Left hindlimb (tissue), 1 donor: ENCODE measurements at places on chromosomes 3 and 15.

GRCh38 chr15:95857758-95858157, 472.7 kb upstream of the NR2F2 start:
- no peak for DNase-seq

- no peak for DNase-seq
Observed at GRCh38 chr15:69469467-69470201, 17.0 kb downstream of the RPLP1 start.

DNA sequence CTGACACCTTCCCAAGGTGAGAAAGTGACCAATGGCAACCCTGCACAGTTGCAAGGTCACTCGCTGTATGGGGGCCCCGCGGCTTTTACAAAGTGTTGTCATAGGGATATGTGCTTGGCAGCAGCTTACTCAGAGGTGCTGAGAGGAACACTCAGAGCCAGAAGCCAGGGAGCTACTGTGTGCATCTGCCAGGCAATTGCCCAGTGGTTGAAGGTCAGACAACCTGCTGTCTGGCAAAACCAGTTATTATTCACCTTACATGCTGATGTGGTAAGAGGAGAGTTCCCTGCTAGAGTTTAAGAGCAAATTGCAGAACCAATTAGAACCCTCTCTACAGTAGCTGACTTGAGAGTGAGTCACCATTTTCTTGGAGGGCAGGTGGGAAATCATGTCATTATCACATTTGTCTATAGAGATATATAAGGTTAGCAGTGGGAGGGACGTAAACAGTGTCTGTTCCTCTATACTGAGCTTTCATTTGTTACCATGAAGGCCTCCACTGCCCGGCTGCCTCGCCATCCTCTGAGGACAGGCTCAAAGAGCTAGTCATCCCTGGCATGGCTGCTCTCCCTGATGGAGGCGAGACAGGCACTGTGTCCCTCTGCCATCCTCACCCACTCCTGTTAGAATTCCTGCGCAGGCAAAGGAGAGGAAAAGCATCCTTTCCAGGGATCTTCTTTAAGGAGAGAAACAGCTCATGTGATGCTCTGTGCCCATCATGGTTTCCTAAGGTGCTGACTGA, 274.4 kb downstream of the PLCL2 start:
- DNase-seq: no peak

DNA sequence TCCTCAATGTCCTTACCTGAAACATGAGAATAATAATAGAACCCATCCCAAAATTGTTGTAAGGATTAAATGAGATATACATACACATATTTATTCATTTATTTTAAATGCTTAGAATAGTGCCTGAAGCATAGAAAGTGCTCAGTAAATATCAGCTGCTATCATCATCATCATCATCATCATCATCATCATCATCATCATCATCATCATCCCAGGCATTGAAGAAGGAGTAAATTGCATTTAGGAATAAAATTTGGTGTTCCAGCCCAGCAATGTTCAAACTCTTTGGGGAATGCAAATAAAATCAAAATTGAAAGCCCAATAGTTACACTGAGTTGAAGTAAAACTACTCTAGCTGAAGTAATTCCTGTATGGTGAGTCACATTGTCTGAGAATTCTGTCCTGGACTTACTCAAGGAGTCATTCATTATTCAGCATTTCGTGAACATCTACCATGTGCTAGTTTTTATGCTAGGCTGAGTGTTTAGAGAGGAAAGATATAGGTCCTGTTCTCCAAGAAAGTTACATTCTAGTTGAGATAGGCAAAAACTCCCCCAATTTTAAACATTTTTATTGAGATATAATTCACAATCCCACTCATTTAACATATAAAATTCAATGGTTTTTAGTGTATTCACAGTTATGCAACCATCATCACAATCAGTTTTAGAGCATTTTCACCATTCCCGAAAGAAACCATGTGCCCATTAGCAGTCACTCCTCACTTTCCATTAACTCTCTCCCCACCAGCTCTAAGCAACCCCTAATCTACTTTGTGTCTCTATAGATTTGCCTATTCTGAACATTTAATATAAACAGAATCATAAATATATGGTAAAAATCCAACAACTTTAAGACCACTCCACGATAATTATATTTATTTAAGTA, 107.2 kb downstream of the FRMD5 start:
- DNase-seq: no peak

- no peak for DNase-seq
Observed at GRCh38 chr3:31481697-31482096, 51.0 kb upstream of the STT3B start.

- DNase-seq: peak; percentile 50
Observed at GRCh38 chr15:90609242-90610180, 79.8 kb downstream of the CRTC3 start.

- peak; percentile 71 for DNase-seq
Observed at GRCh38 chr3:73502609-73503583, 121.8 kb downstream of the PDZRN3 start.

DNA sequence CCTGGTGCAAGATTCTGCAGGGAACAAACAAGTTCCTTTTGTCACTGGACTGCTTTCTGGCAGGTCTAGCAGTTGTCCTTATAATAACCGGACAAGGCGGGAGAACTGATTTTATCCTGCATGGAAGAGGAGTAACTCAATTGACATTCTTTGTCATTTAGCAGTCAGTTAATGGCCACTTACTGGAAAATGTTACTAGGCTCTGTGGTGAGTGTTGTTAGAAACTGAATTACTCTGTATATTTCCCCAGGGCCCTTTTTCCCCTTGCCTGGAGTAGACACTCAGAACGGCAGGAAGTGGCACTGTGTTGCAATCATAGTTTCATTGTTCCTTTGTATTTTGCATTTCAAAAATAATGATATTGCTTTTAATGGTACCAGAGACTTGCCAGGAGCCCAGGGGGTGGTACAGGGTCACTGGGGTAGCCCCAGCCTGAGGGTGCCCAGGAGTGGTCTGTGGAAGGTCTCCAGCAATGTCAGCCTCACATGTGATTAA, 318.6 kb upstream of the LRRFIP2 start:
- no peak for DNase-seq

DNA sequence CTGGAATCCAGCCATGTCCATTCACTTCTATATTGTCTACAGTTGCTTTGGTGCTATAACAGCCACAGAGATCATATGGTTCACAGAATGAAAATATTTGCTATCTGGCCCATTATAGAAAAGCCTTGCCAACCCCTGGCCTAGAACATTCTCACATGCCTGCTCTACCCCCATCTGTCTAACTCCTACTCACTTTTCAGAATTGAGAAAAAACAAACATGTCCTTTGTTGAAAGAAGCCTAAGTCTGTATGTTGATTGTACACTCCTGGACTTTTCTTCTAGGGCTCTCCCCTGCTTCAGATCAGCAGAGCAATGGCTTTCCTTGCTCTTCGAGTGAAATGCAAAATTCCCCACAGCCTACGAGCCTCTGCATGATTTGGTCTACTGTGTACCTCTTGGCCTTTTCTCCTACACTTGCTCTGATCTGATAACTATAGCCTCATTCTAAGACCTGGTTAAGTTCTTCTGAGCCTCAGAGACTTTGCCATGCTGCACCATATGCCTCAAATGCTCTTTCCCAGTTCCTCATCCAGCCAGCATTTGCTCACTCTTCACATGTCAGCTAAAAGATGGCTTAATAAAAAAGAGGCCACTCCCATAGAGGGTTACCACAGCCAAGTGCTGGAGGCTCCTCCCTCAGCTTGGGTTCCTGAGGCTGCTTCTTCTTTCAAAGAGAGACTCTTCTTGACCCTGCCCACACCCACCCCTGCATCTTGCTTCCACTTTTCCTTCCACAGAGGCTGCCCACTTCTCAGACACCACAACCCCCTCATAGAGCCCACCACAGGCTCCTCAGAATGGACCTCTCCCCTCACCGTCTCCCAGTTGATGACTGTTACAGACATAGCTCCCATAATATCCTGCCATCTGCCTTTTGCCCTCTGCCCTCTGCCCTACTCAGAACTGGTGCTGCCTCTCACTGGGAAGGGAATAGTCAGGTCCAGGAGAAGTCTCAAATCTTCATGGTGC, 22.9 kb upstream of the DCLK3 start:
- DNase-seq: no peak

DNA sequence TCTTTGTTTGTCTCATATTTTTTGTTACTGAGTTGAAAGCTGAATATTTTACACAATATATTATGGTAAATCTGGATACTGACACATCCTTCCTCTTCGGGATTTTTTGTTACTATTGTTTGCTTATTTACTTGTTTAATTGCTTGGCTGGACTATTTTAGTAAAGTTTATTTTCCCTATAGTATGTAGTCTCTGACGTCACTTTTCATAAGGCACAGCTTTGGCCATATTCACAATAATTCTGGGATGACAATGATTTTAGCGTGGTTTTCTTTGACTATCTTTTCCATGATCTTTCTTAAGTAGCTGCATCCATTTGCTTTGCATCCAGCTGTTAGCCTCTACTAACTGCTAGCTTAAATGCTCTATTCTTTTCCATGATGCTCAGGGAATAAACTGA, 552.4 kb downstream of the VGLL3 start:
- DNase-seq: no peak

DNA sequence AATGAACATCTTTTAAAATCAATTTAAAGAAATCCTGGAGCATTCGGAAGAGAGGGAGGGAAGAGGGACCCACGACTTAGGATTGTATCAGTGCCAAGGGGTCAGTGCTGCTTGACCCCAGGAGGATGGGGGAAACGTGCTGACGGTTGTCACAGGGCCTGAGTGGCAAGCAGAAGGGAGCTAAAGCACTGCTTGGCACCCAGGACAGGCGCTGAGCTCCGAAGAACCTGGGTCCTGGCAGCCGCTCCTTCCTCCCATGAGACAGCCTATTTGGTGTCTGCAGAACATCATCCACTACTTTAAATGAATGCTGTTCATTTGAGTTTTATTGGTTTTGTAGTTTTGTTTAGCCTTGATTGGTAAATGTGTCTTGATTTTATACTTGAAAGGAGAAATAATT, 54.5 kb downstream of the RGMA start:
- no peak for DNase-seq

DNA sequence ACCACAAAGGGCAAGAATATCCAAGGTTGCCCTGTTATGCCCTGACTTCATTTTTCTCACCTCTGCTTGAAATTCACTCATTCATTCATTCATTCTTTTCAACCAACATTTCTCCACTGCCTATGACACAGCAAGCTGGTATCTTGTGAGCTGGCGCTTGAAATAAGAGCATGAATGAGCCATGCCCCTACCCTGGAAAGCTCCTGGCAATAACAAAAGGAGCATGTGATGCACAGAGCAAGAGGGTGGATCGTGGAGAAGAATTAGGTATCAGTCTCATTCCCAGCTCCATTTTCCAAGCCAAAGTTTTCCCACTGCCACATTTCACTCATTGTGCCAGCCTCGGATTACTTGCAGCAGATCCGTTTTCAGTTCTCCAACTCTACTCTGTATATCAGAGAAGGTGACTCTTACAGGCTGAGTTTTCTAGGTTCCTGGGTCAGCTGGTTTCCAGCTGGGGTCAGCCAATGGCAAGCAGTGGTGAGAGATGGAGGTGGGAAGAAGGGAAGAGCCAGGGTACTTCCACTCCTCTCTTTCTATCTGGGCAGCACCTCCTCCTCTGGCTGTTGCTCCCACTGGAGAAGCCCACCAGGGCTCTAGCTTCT, 144.8 kb downstream of the SUCLG2 start:
- DNase-seq: no peak

DNA sequence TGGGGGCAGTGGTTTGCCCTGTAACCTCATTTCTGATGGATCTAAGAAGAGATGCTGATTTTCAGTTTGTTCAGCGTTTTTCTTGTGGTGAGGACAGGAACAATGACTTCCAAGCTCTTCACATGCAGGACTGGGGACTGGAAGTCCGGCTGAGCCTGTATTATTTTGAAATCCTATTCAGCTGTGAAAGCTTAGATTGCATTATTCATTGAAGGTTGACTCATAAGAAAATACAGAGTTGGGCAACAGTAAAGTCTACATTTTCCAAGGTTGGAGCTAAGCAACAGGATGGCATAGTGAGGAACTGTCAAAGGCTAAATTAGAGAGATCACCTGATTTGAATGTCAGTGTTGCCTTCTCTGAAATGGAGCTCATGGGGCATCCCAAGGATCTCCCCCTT, 230.9 kb upstream of the FEZF2 start:
- DNase-seq: no peak

DNA sequence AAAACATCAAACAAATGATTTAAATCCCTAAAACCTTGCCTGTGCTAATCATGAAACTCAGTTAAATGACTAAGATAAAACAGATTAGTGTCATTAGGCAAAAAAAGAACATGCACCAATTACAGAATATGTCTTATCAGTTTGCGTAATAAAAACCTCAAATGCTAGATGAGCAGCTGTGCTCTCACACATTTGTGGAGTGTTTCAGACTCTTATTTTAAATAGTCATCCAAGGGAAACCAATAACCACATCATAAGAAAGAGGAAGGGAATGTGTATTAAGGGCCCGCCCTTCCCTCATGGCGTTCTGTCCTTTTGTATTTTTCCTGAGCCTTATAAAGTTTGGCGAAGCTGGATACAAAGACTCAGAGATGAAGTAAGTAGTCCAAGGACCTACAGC, 6.6 kb downstream of the SAMMSON start:
- DNase-seq: no peak

DNA sequence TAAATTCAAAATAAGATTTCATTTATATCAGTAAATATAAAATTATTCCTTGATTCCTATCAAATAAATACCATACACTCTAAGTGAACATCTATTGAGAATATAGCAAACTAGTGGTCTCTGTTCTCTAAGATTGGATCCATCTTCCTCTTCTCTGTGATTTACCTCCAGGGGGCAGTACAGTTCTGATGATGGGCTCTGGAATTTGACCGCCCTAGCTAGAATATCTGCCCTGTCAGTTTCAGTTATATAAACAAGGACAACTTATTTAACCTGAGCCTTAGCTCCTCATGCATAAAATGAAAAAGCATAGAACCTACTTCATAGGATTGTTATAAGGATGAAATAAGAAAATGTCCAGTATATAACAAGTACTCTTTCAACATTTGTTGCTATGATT, 171.1 kb upstream of the CCDC54 start:
- no peak for DNase-seq

GRCh38 chr3:54339608-54340007, 217.3 kb downstream of the CACNA2D3 start:
- DNase-seq: no peak

- DNase-seq: no peak
Observed at GRCh38 chr15:90343302-90343790, 8.7 kb upstream of the ZNF774 start.

DNA sequence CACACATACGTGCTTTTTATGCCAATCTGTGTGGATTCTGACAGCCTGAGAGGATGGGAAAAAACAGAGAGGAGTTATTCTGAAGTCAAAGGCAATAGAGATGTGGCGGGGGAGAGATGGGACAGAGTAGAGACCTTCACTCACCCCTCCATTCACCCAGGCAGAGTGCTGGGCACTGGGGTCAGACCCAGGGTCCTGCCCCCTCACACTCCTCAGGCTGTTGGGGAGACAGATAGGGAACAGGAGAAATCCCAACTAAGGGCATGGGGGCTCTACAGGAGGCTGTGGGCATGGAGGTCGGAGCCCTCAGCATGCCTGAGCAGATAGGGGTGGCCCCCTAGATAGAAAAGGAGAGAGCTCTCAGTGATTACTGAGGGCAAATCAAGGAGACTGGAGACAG, 30.3 kb downstream of the SLC22A14 start:
- no peak for DNase-seq

GRCh38 chr3:5731100-5731499, 543.6 kb downstream of the EDEM1 start:
- DNase-seq: no peak
